ENCODE measurements at places on chromosomes 4 and X. TPM values are rescaled to one million over a fixed set of nuclear protein-coding genes. Genes with fewer than 3 reads are reported as not detected.

Gene AFP
- total RNA-seq: not detected

Gene CXCL11
- not detected for total RNA-seq

Gene HDX
- total RNA-seq: 6.2 TPM

Gene OPRPN
- total RNA-seq: not detected

Gene LIN54
- total RNA-seq: 11.5 TPM

Gene NAA11
- not detected for total RNA-seq

Gene PLA2G12A
- total RNA-seq: 14.9 TPM

Gene FSTL5
- 4.2 TPM for total RNA-seq

Gene RAI2
- total RNA-seq: not detected

Gene KIF4A
- total RNA-seq: 2.3 TPM

Gene CXCL5
- total RNA-seq: 0.61 TPM

Gene THOC2
- 56.8 TPM for total RNA-seq

Gene SERTM2
- total RNA-seq: not detected

Gene PDZD11
- total RNA-seq: 50.6 TPM

Gene VGLL1
- not detected for total RNA-seq

Gene HTN3
- not detected for total RNA-seq

Gene LONRF3
- 0.65 TPM for total RNA-seq

Gene ZFP92
- under 0.01 TPM for total RNA-seq

Gene PNMA6A
- 4.4 TPM for total RNA-seq

Gene MMRN1
- total RNA-seq: not detected

Gene FGFR3
- total RNA-seq: 0.12 TPM

Gene MXRA5
- 148 TPM for total RNA-seq

Gene NR3C2
- 3.5 TPM for total RNA-seq

Gene GLUD2
- 2.9 TPM for total RNA-seq

Gene MAGT1
- 81.6 TPM for total RNA-seq

Gene SOX3
- total RNA-seq: not detected

Gene VSIG4
- not detected for total RNA-seq

Gene ZMAT1
- 1.6 TPM for total RNA-seq

Gene PDE6B
- total RNA-seq: not detected

Gene BEND4
- total RNA-seq: not detected

Gene UNC5C
- 6.8 TPM for total RNA-seq

Gene MTNR1A
- total RNA-seq: 0.32 TPM

Gene LRRC66
- 0.36 TPM for total RNA-seq

Gene GABRG1
- total RNA-seq: not detected

Gene SOWAHB
- total RNA-seq: 0.16 TPM

Gene XAGE1A
- total RNA-seq: not detected

Gene RBM46
- total RNA-seq: 0.12 TPM

Gene CCDC158
- total RNA-seq: 0.65 TPM

Gene STOX2
- 0.49 TPM for total RNA-seq

Gene ASMT
- 0.12 TPM for total RNA-seq

Gene CFAP99
- not detected for total RNA-seq

Gene DCLK2
- 10.9 TPM for total RNA-seq

Gene SCRG1
- total RNA-seq: 0.16 TPM

Gene DDIT4L
- total RNA-seq: 7.2 TPM

Gene GAGE12J
- total RNA-seq: not detected

Gene SSX4B
- not detected for total RNA-seq

Gene P2RY8
- total RNA-seq: not detected

Gene CT55
- total RNA-seq: not detected

Gene CACNA1F
- total RNA-seq: not detected

Gene ADH7
- 2.1 TPM for total RNA-seq

Gene KDR
- 0.12 TPM for total RNA-seq

Gene HSFX2
- total RNA-seq: not detected

Gene TREX2
- total RNA-seq: 1.1 TPM

Gene POU3F4
- not detected for total RNA-seq

Gene LRCH2
- total RNA-seq: 8.4 TPM

Data from hair follicle dermal papilla cell (primary cell).